CD4-positive, alpha-beta T cell (primary cell): ENCODE measurements at places on chromosomes 11 and 22.

DNA sequence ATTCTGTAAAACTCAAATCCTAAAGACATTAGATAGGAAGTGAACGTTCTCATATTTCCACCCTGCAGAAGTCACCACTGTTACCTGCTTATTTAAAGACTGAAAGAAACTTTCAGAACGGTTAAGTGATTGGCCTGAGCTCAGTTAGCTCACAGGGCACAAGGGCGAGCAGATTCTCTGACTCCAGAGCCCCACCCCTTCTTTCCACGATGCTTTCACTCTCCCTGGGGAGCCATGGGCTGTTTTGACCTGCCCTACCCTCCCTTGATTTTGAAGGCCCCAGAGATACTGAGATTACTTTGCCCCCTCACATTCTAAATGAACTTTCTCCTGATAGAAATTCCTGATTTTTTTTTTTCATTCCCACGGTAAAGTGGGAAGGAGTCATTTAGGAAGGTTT is 33.9 kb downstream of the ARHGAP1 start:
- H3K4me3 ChIP-seq: no peak overlapping the region
- H3K4me1 ChIP-seq: peaks cover 27% of the 10 kb centered on the region
- no peak overlapping the region for H3K27ac ChIP-seq
- no peaks in the 10 kb centered on the region for H3K27me3 ChIP-seq
- peaks cover 79% of the 10 kb centered on the region for H3K36me3 ChIP-seq

DNA sequence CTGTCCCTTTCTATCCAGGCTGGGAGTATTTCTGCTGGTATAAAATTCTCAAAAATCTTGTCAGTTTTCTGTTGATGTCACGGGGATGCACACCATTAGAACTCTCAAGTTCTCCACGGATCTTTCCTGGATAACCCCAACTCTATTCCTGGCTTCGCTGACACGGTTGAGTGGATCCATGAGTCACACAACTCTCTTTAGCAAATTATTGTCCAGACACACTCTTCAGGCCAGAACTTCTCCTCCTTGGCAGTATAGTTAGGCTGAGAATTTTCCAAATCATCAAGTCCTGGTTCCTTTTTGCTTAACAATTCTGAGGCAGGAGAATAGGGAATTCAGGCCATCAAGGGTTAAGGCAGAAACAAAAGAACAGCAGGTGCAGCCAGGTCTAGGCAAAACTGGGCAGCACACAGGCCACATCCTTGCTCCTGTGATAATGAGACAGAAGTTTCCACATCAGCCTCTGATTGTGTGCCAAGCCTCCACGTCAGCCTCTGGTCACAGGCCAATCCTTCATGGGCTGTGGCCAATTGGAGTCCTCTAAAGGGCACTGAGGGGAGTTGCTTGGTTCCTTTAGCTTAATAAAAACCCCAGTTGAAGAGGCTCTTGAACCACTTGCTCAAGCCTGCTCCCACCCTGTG is 5.7 kb upstream of the ACAT1 start:
- H3K27me3 ChIP-seq: no peaks in the 10 kb centered on the region
- H3K4me3 ChIP-seq: no peak overlapping the region
- H3K4me1 ChIP-seq: peaks cover 4% of the 10 kb centered on the region
- DNase-seq: no peak
- no peaks in the 10 kb centered on the region for H3K36me3 ChIP-seq

DNA sequence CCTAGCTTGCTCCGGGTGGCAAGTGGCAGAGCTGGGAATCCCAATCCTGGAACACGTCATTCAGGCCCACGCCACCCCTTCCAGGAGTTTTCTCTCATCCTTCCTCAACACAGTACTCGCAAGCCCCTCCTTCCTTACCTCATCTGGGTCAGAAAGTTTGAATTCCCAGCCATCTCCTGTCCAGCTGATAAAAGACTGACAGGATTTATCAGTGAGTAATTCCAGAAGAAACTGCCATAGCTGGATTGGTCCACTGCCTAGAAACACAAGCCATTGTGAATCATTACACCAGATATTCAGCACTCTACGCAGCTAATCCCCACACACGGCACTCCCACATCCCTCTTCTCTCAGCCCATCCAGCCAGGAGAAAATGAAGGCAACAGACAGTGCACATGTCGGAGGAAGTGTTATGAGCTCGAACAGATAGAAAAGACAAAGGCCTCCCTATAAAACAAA is 124.0 kb downstream of the ETS1 start:
- peak overlapping the region; percentile 94 for H3K27ac ChIP-seq
- H3K4me1 ChIP-seq: peaks cover 73% of the 10 kb centered on the region
- DNase-seq: no peak

DNA sequence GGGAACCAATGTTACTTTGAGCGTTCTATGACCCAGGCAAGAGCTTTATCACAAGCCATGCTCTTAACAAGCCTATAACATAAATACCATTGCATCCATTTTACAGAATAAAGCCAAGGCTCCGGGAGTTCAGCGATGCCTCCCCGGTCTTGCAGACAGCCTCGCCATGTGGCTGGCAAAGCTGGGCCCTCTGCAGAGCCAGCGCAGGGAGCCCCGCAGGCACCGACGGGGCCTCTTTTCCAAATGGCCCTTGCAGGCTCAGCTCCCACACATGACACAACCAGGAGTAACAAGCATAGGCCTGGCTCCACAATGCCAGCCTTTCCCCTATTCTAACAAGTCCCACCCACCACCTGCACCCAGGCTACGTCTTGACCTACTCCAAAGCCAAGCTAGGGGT is 72.2 kb upstream of the TSPAN18 start:
- no peak overlapping the region for H3K27ac ChIP-seq
- H3K36me3 ChIP-seq: no peaks in the 10 kb centered on the region
- peaks cover 14% of the 10 kb centered on the region for H3K4me1 ChIP-seq
- H3K4me3 ChIP-seq: no peak overlapping the region

- no peaks in the 10 kb centered on the region for H3K27me3 ChIP-seq
- peaks cover 44% of the 10 kb centered on the region for H3K4me1 ChIP-seq
- H3K36me3 ChIP-seq: no peaks in the 10 kb centered on the region
- DNase-seq: peak; percentile 64
Observed at GRCh38 chr22:46739094-46739870, 1.2 kb upstream of the CERK start.

GRCh38 chr22:30291058-30291892 is 2.0 kb upstream of the CASTOR1 start:
- H3K4me1 ChIP-seq: peaks cover 71% of the 10 kb centered on the region
- H3K36me3 ChIP-seq: peaks cover 51% of the 10 kb centered on the region
- no peaks in the 10 kb centered on the region for H3K27me3 ChIP-seq

GRCh38 chr11:63705526-63705925 is 24.2 kb downstream of the RTN3 start:
- no peak overlapping the region for H3K27ac ChIP-seq
- H3K4me1 ChIP-seq: no peaks in the 10 kb centered on the region
- no peak overlapping the region for H3K4me3 ChIP-seq
